ENCODE measurements at places on chromosomes 13 and 19.
A peak's percentile ranks its signal among the peaks of the same experiment; 100 is the strongest.

- no peak for DNase-seq
Measured at GRCh38 chr19:38285567-38285966, 18.5 kb upstream of the C19orf33 start.

GRCh38 chr13:92510416-92510815, 716.2 kb upstream of the GPC6 start:
- DNase-seq: peak; percentile 14

GRCh38 chr19:12788042-12788681, 3.1 kb upstream of the JUNB start:
- no peak for DNase-seq

DNA sequence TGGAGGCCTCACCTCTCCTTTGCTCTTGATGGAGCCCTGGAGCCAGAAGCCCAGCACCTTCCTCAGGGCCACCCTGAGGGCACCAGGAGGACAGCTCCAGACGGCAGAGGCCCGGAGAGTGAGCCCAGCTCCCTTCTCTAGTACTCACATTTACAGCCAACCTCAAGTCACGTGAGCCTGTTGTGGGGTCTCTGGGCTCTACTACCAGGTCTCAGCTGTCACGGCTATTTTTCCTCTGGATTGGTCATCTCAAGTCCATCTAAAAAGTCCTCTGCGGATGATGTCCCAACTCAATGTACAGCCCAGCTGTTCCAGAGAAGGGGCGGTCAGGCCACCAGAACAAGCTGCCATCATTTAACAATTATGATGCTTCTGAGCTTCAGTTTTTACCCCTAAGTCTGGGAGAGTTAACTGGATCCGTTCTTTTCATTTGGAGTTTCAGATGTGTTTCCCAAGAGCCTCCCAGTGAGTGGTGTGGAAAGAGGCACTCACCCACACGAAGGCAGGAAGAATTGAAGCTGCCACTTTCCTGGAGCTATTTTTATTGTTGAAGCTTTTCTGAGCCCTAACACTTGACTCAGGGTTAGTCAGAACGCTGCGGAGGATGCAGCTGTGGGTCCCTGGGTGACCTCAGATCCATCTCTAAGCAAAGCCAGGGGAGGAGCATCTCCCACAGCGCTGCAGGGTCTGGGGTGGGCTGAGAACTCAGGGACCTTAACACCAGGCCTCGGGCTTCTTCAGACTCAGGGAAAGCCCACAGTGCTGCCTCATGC, 143.5 kb upstream of the UBL3 start:
- peak; percentile 28 for DNase-seq

DNA sequence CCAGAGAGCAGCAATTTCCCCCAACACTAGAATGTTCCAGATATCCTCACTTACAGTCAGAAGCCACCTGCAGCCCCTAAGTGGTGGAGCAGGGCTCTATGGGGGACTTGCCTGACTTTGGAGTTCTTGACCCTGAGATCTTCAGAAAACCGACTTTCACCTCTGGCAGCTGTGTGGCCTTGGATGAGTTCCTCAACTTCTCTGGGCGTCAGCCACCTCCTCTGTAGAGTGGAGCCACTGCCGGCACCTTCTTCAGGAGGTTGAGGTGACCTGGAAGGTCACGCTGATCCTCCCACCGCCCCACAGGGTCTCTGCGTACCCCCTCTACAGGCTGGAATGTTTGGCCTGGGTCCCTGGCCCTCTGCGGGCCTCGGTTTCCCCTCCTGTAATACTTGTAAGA, 7.1 kb upstream of the FUT5 start:
- no peak for DNase-seq

Data from kidney epithelial cell (primary cell).